ENCODE measurements at places on chromosomes 3 and 15.
A peak's percentile ranks its signal among the peaks of the same experiment; 100 is the strongest.

GRCh38 chr15:78492872-78493271, 14.5 kb upstream of the HYKK start:
- no peak for DNase-seq

DNA sequence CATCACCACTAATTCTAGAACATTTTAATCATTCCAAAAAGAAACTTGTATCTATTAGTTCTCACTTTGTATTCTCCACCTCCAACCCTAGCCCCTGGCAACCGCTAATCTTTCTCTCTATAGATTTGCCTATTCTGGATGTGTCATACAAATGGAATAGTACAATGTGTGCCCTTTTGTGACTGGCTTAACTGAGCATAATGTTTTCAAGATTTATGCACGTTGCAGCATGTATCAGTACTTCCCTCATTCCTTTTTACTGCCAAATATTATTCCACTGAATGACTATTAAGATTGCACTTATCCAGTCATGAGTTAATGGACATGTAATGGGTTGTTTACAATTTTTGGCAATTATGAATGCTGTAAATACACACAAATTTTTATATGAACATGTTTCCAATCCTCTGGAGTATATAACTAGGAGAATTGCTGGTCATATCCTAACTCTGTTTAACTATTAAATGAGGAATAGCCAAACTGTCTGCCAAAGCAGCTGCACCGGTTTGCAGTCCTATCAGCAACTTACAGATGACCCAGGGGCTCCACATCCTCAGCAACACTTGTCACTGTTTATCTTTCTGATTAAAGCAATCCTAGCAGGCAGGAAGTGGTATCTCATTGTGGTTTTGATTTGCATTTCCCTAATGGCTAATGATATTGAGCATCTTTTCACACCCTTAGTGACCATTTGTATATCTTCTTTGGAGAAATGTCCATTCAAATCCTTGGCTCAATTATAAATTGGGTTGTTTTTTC, 42.9 kb downstream of the DCUN1D1 start:
- no peak for DNase-seq

DNA sequence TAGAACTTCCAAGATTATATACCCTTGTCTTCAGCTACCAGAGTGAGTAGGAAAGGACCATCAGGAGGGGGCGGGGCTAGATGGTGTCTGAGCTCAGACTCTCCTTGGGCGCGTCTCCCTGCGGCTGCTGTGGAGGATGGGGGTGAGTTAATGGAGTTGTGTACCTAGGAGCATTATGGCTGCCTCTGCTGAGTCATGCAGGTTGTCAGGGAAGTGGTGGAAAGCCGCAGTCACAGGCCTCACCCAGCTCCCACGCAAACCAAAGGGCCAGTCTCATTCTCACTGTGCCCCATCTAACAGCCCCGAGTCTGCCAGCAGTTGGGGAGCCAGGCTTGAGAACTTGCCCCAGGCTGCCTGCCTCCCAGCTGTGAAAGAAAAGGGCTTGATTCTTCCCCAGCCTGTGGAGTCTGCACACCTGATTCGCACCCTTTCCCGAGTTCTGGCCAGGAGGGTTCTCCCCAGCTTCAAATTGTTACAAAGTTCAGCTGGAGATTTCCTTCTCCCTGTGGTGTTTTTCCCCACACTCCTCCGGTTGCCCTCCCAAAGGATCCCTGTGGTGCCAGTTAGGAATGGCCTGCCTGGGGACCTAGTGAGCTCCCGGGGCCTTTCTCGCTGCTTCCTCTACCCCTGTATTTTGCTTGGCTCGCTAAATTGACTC, 143.3 kb downstream of the HCN4 start:
- DNase-seq, result peak; percentile 4

GRCh38 chr3:28103861-28104260, 137.6 kb upstream of the CMC1 start:
- DNase-seq, result no peak

DNA sequence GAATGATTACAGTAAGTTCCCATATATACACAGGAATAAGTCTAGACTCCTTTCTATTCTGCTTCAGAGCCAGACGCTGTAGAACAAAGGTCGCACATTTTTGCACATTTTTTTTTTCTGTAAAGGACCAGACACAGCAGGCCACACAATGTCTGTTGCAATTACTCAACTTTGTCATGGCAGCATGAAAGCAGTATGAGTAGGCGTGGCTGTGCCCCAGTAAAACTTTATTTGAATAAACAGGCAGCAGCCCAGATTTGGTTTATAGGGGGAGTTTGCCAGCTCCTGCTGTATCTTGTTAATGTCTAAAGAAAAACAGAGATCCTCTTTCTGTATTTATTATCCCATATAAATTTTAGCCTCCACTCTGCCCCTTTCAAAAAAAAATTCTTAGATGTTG, 708.3 kb downstream of the FHIT start:
- DNase-seq, result no peak

DNA sequence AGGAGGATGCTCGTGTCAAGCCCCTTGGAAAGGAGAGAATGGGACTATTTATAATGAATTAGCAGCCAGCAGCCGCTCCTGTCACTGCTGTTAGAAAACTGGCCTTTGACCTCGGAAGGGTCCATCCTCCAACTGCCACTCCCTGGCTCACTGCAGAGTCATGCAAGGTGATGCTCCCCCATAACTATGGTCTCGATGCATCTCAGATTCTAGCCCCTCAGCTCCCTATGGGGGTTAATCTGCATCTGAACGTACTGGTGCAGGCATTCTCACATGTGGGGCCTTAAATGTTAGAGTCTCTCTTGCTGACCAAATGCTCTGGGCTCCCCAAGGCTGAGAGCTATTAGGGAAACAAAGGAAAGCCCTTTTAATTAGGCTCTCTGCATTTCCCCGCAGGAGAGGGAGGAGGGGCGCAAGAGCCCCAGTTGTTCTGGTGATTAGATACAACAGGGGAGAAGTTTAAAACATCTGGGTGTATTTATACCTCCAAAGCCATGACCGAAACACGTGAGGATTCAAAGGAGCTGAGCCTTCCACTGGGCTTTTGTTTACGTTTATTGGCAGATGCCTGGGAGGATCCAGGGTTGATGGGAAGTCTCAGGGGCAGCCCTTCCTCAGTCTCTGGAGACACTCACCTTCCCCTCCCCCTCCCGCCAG, 182.5 kb downstream of the OPA1 start:
- DNase-seq, result no peak

GRCh38 chr3:31495971-31496665, 36.6 kb upstream of the STT3B start:
- no peak for DNase-seq

- DNase-seq, result no peak
Observed at GRCh38 chr3:135740211-135740610, 225.3 kb upstream of the PPP2R3A start.

DNA sequence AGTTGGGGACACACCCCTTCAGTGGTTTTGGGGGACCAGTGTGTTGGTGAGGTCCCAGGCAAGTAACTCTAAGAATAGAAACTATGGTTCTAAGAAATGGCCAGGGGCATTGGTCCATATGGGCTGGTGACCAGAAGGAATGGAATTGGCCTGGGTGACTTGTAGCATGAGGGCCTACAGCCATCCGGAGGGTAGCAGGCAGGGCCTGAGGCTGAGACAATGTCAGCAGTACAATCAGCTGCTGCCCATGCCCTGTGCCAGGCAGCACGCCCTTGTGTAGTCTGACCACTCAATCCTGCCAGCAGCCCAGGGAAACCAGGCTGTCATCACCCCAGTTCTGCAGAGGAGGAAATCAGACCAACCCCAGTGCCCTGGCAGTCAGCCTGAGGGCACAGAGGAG, 100.6 kb downstream of the DNAJB8 start:
- no peak for DNase-seq

DNA sequence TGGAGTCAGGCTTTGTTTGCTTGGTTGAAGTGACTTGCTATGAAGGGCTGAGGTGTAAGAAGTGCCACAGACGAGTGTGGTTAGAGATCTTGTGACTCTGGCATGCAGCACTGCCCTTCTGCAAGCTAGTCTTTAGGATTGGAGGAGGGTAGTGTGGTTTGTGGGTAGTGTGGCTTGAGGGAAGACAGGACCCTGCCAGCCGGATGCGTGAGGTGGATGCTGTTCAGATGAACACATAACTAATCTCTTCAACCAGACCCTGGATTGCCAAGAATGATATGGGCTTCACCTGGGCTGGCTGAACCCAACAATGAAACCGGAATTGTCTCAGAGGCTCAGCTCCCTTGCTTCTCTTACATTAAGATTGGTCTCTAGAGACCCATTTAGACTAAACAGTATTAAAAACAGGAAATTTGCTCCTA, 32.7 kb downstream of the STARD9 start:
- DNase-seq, result peak; percentile 34

DNA sequence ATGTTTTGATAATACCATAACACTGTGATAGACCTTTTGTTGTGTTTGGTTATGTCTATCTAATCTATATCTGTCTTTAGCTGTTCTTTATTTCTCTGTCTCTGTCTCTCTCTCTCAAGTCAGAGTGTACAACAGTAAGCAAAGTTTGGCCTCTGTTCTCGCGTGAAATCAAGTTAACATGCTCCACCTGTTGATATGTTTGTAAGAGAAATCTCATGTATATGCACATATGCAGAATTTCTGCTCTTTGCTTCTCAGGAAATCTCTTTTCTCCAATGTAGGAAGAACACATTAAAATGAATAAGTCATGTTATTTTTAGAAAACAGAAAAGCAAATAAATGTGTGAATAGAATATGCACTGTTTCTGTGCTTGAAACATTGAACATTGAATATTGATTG, 425.5 kb upstream of the SEMA6D start:
- DNase-seq, result no peak

Measured in stimulated activated CD8-positive, alpha-beta memory T cell treated with anti-CD3 and anti-CD28 coated beads, Interleukin-7, amount 100 ng/mL, for 4 hours (primary cell).